ENCODE measurements at places on chromosomes 3 and 15.

DNA sequence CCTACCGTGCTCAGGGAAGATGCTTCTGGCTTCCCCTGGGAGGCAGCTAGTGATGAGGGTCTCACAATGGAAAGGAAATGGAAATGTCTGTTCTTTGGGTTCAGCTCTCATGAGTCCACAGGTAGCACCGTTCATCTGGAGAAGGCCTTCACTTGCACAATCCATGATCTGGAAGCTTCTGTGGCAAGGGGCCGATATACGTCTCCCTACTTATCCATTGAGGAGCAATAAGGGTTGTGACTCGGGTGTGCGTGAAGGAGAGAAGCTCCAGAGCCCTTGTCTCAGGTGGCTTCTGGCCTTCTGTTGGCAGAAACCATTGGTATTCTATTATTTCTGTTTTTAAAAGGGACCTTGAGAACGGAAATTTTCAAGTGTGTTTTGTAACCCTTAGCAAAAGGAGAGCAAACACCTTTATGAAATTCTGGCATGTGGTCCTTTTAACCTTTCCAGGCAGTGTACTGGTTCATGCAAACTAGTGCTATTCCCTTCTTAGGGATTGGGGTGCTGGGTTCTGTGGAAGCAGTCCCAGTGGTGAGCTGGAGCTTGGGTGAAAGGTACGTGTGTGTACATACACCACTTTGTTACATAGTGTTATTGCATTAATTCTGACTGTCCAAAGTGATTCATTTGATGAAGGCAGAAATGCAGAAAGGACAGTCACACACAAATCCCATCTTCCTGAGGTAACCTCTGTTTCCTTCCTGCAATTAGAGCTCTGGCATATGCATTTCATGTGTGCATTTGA is 32.5 kb downstream of the KLF13 start:
- H3K27ac ChIP-seq, result peak overlapping the region; percentile 82
- no peak overlapping the region for H3K4me3 ChIP-seq
- no peak for DNase-seq
- H3K27me3 ChIP-seq, result no peaks in the 10 kb centered on the region

DNA sequence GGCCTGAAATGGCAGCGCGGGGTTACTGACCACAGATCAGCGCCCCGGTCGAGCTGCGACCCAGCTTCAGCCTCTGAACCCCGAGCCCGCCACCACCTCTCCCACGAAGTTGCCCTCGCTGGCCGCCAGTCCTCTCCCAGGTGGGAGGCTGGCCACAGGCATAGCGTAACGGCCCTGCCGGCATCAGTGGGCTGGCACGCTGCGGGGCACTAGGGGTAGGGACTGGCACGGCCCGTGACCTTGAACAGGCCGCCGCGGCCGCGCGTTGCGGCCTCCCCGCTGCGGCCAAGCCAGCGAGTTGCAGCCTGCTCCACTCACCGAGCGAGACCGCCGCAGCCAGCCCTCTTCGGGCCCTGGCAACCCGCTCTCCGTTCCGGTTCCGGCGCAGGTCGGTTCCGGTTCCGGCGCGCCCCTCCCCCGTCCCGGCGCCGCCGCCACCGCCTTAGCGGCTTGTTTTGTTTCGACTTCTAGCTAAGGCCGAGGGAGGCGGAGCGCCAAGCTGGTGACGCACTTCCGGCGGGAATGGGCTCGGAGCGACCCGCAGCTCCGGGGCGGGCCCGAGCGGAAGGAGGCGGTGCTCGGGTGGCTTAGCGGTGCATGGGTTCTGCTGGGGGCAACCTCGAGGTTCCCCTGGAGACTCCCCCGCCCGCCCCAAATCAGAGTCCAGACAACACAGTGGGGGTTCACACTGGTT is at the start of gene USP19:
Gene USP19, minus strand, starts transcription at position 386 of the 694 bp plus-strand sequence. CDS start 1,678 bp downstream, outside the sequence.
- no peak for DNase-seq
- peak within 1 kb of the TSS; percentile 71 for H3K27ac ChIP-seq
- peaks cover 50% of the 10 kb centered on the region for H3K36me3 ChIP-seq
- peak within 1 kb of the TSS; percentile 93 for H3K4me3 ChIP-seq

DNA sequence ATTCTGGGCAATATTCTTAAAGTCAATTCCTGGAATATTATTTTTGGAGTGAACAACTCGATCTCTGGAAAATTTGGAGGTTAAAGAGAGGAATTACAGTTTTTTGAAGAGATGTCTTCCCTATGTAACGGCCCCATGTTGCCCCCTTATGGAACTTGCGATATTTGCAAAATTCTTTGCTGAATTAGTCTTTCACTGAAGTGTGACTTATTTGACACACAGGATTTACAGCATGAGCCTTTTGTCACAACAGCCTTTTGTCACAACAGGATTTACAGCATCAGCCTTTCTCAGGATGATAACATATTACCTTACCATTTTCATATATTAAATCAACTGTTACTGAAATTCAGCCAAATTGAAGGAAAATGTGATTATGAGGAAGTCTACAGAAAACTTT is 37.8 kb upstream of the SPTSSB start:
- H3K36me3 ChIP-seq, result no peaks in the 10 kb centered on the region
- no peak overlapping the region for H3K27ac ChIP-seq
- DNase-seq, result no peak

DNA sequence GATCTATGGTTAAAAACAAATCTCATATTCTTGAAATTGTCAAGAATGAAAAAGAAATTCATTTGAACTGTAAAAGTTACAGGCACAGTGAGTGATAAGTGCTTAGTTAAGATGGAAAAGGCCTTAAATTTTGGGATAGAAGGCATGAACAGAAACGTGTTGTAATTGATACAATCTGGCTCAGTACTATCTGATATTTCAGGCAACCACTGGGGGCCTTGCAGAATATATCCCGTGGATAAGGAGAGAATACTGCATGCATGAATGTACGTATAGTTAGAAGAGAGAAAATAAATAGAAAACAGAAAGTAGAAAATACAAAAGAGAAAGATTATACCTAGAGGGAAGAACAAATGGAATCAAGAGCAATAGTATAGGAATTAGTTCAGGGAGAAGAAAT is 741.4 kb upstream of the CCDC54 start:
- no peak overlapping the region for H3K27ac ChIP-seq
- DNase-seq, result no peak
- H3K4me1 ChIP-seq, result no peaks in the 10 kb centered on the region
- no peaks in the 10 kb centered on the region for H3K36me3 ChIP-seq
- no peak overlapping the region for H3K4me3 ChIP-seq

GRCh38 chr15:69973102-69973714 is 124.5 kb downstream of the TLE3 start:
- H3K27me3 ChIP-seq, result peaks cover 3% of the 10 kb centered on the region
- H3K4me3 ChIP-seq, result no peak overlapping the region
- H3K27ac ChIP-seq, result no peak overlapping the region
- DNase-seq, result no peak
- no peaks in the 10 kb centered on the region for H3K4me1 ChIP-seq

DNA sequence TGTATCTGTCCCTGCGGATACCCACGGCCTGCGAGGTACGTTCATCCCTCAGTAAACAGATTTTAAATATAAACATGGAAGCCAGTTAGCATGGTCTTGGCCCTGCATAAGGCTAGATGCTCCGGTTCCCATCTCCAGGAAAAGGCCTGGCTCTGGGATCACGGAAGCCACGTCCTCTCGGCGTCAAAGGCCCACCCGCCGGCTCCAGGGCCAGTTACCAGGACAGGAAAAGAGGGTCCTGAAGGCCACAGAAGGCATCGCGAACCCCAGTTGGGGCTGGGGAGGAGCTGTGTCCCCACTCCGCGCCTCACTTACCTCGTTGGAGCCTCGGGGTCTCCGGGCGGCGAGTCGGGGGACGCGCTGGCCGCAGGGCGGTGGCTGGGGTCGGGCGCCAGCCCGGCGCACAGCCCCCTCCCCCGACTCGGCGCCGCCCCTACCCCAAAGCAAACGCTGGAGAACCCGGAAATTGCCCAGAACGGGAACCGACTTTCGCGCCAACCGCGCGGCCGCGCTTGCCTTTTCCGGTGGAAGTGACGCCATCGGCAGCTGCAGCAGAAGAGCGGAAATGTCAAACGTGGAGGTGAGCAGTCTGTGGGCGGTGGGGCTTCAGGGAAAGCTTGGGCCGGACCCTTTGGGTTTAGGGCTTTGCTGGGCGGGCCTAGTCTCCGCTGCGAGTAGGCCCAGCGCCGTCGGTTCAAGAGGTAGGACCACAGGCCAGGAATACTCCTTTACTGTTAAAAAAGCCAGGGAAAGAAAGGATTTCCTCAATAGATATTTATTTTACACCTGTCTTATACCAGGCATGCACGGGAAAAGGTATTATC is at the start of gene TOPBP1:
Gene TOPBP1, minus strand, starts transcription at position 488 of the 824 bp plus-strand sequence. CDS start 814 bp downstream, outside the sequence.
- no peak for DNase-seq
- H3K4me1 ChIP-seq, result peaks cover 18% of the 10 kb centered on the region
- H3K4me3 ChIP-seq, result peak within 1 kb of the TSS; percentile 95
- H3K27ac ChIP-seq, result peak within 1 kb of the TSS; percentile 82

DNA sequence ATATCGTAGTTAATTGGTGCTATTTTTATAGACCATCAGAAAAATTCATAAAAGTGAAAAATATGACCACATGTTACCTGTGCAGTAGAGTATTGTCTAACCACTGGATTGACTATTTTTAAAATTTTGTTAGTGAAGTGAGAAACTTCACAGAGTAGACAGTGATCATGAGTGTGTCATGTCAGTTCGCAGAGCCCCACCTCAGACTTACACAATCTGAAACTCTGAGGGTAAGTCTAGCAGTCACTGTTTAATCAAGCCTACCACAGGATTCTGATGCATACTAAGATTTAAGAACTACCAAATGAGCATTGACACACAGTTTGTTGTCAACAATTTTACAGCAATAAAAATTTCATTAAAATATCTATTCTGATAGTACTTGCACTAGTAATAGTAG is 552.9 kb upstream of the SUCLG2 start:
- H3K4me3 ChIP-seq, result no peak overlapping the region
- no peak overlapping the region for H3K27ac ChIP-seq
- no peaks in the 10 kb centered on the region for H3K27me3 ChIP-seq
- H3K4me1 ChIP-seq, result no peaks in the 10 kb centered on the region
- no peaks in the 10 kb centered on the region for H3K36me3 ChIP-seq

DNA sequence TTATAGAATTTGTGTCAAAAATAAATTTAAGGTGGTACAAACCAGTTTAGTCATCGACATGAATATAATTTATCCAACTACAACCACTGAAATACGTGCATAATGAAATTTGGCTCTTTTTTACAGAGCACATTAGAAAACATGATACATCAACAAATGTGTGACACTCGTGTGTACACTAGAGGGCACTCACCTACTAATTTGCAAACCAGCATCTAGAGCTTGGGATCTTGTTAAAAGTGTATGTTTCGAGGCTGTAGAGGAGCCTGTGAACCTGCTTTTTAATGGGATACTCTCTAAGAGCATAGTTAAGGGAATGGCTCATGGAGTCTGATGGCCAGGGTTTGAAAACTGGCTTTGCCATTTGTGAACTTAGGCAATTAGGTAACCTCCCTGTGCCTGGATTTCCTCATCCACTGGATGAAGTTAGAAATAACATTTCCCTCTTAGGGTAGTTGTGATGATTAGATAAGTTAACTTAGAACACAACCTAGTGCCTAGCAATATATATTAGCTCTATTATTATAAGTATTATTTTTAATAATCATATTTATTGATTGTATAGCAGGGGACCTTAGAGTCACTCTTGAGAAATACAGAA is 8.8 kb upstream of the CPOX start:
- H3K4me3 ChIP-seq, result no peak overlapping the region
- H3K36me3 ChIP-seq, result no peaks in the 10 kb centered on the region
- no peak overlapping the region for H3K27ac ChIP-seq
- DNase-seq, result no peak

GRCh38 chr3:40725031-40725430 is 200.3 kb downstream of the ZNF621 start:
- no peaks in the 10 kb centered on the region for H3K36me3 ChIP-seq
- H3K27ac ChIP-seq, result no peak overlapping the region
- no peaks in the 10 kb centered on the region for H3K27me3 ChIP-seq
- H3K4me1 ChIP-seq, result no peaks in the 10 kb centered on the region
- no peak for DNase-seq

DNA sequence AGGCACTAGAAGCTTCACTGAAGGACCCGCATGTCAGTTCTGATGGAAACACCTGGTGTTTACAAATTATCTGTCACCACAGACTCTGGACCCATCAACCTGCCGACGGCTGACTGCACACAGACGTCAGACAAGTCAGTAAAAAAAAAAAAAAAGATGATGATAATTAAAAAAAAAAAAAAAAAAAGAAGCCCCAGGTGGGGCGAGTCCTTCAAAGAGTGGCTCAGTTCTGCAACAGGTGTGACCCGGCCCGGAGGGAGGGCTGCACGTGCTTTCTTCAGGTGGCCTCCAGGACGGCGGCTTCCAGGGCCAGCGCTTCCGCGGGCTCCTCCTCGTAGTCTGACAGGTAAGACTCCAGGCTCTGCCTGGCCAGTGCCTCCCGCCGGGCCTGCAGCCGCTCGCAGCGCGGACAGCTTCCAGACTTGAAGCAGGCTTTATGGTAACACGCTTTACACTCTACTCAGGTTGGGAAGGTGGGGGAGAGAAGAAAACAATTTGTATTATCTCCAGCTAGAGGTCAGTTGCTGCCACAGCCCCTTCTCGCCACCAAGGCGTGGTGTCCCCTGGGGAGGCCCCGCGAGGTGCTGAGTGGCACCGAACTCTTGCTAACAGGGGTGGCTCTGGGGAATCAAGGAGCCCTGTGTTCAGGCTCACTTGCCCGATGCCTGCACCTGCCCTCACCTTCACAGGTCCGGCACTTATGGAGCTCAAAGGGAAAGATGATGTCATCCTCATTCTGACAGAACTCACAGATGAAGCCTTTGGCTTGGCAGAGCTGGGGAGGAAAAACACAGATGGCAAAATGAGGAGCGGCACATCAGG is 61.8 kb downstream of the RUBCN start:
- H3K36me3 ChIP-seq, result peaks cover 10% of the 10 kb centered on the region
- no peaks in the 10 kb centered on the region for H3K4me1 ChIP-seq
- H3K27me3 ChIP-seq, result no peaks in the 10 kb centered on the region
- no peak overlapping the region for H3K27ac ChIP-seq

- DNase-seq, result no peak
- no peaks in the 10 kb centered on the region for H3K4me1 ChIP-seq
- no peak overlapping the region for H3K4me3 ChIP-seq
- H3K27me3 ChIP-seq, result no peaks in the 10 kb centered on the region
Measured at GRCh38 chr15:95712785-95713184, 617.7 kb upstream of the NR2F2 start.

DNA sequence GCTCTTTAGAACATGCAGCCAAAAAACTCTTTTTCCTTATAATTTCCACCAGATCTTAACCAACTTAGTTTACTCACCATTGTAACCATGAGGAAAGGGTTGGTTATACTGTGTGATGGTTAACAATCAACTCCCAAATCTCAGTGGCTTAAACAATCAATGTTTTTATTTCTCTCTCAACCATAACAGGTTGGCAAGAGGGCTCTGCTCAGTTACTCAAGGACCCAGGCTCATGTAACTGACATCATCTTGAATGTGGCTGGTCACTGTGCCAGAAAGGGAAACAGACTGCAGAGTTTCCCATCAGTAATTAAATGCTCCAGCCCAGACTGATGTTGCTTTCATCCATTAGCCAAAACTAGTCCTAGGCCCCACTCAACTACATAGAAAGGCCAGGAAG is 69.0 kb downstream of the ANKRD28 start:
- no peak overlapping the region for H3K4me3 ChIP-seq
- H3K36me3 ChIP-seq, result peaks cover 10% of the 10 kb centered on the region
- H3K27ac ChIP-seq, result no peak overlapping the region
- H3K4me1 ChIP-seq, result peaks cover 16% of the 10 kb centered on the region
- H3K27me3 ChIP-seq, result no peaks in the 10 kb centered on the region

GRCh38 chr3:97658668-97659285 is 105.8 kb upstream of the ARL6 start:
- no peaks in the 10 kb centered on the region for H3K36me3 ChIP-seq
- H3K27ac ChIP-seq, result no peak overlapping the region
- no peaks in the 10 kb centered on the region for H3K4me1 ChIP-seq

GRCh38 chr3:175748087-175748730 is 889.1 kb downstream of the NAALADL2 start:
- no peaks in the 10 kb centered on the region for H3K36me3 ChIP-seq
- no peak overlapping the region for H3K4me3 ChIP-seq
- no peak for DNase-seq
- peaks cover 20% of the 10 kb centered on the region for H3K4me1 ChIP-seq
- no peaks in the 10 kb centered on the region for H3K27me3 ChIP-seq

All from keratinocyte (primary cell).